ENCODE measurements at places on chromosomes 7 and 10.

- peak; percentile 17 for DNase-seq
These were observed 20.0 kb downstream of the XPNPEP1 start for GRCh38 chr10:109902992-109903947.

DNA sequence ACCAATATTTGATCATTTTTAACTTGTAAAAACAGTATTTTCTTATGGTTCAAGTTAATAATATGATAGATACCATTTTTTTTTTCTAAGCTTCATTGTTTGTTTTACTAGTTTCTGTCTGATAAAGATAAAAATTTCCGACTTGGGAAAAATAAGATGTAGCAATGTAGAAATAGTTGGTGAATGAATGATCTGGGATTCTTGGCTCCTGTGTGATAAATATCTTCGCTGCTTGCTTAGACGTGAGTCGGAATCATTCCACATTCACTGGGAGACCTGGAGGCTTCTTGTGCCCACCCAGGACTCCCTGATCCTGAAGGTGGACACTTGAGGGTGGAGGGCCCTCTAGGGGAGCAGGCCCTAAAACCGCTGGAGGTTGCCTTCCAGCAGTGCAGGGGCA lies 47.9 kb downstream of the EXOC4 start:
- no peak for DNase-seq

DNA sequence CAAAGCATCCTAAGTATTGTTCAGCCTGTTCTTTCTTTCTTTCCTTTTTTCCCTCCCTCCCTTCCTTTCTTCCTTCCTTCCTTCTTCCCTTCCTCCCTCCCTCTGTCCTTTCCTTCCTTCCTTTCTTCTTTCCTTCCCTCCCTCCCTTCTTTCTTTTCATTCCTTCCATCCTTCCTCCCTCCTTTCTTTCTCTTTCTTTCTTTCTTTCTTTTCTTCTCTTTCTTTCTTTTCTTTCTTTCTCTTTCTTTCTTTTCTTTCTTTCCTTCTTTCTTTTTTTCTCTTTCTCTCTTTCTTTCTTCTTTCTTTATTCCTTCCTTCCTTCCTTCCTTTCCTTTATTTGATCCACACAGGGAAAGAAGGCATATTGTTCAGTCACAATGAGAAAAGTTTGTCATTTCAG lies 21.2 kb downstream of the PNLIP start:
- DNase-seq = no peak

DNA sequence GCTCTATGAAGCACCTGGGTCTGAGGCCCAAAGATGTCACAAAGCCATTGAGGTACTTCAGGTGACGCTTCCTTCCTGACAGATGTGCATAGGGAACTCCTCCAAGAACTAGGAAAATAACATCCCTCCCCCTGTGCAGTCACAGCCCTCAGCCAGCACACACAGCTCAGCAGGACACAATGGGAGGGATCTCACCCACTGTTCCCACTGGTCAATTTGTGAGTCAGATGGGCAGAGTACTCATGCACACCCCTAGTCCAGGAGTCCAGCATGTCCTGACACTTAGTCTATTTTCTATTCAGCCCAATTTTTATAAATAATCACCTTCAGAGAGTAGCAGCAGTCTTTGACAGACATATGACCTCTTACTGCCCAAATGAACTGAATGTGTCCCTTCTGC lies 60.7 kb upstream of the PFKP start:
- DNase-seq = no peak

DNA sequence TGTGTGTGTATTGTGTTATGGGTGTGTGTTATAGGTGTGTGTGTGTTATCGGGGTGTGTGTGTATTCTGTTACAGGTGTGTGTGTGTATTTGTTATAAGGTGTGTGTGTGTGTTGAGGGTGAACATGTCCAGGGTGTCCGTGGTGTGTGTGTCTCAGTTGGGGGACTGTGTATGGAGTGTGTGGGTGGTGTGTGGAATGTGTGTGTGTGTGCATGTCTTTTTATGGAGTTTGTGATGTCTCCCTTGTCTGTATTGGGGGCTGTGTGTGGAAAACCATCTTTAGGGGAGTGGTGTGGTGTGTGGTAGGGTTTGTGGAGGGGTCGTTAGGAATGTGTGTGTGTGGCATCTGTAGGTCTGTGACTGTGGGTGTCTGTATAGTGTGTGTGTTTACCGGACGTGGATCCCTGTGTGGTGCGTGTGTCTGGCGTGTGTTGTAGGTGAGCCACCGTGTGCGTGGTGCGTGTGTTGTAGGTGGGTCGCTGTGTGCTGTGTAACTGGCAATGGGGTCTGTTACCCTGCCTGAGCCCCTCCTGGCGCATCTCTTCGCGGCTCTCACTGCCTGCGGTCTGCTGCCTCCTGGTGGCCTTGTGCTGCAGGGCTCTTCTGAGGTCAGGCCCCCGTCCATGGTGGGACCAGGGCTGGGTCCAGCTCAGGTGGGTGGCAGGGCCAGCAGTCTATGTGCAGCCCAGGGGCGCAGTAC lies 61.7 kb downstream of the PALD1 start:
- no peak for DNase-seq

DNA sequence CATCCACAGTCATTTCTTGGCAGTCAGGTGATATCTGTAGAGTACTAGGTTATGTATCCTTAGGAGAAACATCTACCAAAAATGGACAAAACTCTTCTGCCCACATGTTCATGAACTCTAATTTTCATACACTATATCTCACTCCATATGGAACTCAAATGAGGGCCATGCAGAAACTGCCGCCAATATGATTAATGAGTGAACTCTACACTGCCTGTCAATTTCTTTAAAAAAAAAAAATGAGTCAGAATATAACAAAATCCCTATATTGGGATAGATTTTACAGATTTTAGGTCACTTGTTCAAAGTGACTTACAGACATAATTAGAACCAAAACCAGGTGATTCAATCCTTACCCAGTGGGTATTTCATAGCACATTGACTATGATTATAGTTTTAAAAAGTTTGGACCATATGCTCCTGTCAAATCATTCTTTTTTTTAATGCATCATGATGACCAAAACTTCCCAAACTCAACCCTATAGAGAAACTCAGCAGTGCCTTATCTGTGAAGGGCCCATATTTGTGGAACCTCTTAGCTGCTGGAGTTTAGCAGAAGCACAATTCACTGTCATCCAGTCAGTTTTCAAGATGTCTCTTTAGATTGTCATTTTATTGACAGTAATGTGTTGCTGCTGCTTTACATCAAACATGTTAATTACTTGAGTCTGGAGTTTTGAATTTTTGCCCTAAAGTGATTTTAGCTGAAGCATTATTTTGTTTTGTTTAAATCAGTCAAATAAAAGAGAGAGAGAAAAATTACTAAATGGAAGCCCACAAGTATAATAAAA lies 11.1 kb downstream of the LRRN3 start:
- no peak for DNase-seq

DNA sequence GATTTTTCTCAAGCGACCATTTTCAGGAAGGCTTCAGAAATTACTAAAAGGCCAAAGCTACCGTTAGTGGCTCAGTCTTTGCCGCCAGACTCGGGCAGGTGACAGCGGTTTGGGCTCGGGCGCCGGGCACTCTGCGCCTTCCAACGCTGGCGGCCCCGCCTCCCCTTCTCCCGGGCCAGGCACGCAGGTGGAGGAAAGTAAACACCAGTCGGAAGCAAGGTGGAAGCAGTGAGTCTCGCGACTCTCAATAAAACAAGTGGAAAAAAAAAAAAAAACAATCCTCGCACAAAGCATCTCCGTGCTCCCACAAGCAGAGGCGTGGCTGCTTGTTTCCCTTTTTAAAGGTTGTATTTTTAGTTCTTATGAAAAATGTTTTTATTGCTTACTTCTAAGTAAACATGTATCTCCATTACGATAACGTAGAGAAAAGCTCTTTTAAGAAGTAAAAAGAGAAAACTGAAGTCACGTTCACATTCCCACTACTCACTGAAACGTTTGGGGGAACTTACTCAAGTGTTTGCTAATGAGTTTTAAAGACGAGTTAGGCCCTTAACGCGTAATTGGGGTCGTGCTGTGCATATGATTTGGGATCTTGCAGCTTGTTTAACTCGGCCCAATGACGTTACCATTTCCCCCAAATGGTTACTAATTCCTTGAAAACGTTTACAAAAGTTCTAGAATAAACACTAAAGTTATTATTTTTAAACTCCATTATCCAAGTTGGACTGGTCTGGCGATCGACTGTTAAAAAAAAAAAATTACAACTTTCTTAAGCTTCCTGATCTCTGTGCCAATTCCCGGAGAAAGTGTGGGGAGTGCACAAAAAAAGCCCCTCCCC lies 864 bp downstream of the CDCA7L start:
- DNase-seq = no peak

GRCh38 chr10:119323085-119324016 lies 116.0 kb downstream of the GRK5 start:
- no peak for DNase-seq

- no peak for DNase-seq
These were observed 176.1 kb downstream of the SH3PXD2A start for GRCh38 chr10:103679096-103679790.

- peak; percentile 23 for DNase-seq
These were observed 122.7 kb downstream of the TRRAP start for GRCh38 chr7:99000904-99001465.

- no peak for DNase-seq
These were observed 44.3 kb upstream of the PRKCQ start for GRCh38 chr10:6624392-6624791.

- no peak for DNase-seq
These were observed 20.2 kb upstream of the HPS1 start for GRCh38 chr10:98466861-98467505.

GRCh38 chr7:29609162-29610037 lies 45.8 kb downstream of the PRR15 start:
- DNase-seq = peak; percentile 73

DNA sequence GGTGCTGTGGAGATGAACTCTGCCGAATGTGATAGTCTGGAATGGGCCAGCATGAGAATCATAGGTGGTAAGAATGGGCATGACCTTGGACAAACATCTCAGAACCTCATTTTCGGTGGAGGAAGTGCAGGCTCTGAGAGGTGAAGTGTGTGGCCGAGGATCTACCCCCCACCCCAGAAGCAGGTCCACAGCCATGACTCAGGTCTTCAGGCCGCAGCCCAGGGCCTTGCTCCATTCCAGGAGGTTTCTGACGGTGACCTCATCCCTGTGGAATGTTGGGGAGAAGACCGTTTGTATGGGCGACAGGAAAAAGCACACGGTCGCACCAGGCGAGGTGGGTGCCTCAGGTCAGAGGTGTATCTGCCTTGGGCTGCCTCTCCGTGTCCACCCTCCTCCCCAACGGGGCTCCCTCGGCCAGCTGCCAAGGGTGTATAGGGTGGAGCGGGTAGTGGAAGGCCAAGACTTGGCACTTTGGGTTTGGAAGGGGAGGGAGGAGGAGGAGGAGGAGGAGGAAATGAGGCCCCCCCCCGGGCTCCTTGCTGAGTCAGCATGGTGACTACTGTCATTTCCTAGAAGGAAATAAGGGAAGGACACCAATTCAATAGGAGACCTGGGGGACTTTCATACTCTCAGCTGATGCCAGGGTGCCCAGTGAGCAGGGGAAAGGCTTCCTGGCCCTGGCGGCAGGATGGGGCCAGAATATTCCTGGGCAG lies 168.0 kb upstream of the RHEB start:
- DNase-seq = peak; percentile 99

DNA sequence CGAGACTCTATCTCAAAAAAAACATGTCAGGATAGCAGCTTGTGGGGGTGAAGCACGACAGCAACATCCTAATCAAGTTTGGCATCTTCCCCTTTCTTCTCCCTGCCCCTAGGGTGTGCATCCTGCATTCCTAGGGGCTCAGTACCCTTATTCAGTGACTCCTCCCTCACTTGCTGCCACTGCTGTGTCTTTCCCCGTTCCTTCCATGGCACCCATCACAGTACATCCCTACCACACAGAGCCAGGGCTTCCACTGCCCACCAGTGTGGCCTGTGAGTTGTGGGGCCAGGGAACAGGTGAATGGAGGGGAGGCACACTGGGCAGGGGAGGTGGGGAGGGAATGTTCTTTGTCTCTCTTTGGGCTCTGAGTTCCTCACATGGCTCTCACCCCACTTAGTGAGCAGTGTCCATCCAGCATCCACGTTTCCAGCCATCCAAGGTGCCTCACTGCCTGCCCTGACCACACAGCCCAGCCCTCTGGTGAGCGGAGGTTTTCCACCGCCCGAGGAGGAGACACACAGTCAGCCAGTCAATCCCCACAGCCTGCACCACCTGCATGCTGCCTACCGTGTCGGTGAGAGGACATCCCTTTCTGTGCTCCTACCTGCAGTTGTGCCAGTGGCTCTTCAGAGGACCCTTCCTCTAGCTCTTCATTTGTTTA lies 11.4 kb downstream of the NDST2 start:
- no peak for DNase-seq

GRCh38 chr7:157396316-157397035 lies 59.7 kb downstream of the DNAJB6 start:
- DNase-seq = no peak

GRCh38 chr7:69518705-69519077 lies 79.6 kb upstream of the AUTS2 start:
- DNase-seq = no peak

DNA sequence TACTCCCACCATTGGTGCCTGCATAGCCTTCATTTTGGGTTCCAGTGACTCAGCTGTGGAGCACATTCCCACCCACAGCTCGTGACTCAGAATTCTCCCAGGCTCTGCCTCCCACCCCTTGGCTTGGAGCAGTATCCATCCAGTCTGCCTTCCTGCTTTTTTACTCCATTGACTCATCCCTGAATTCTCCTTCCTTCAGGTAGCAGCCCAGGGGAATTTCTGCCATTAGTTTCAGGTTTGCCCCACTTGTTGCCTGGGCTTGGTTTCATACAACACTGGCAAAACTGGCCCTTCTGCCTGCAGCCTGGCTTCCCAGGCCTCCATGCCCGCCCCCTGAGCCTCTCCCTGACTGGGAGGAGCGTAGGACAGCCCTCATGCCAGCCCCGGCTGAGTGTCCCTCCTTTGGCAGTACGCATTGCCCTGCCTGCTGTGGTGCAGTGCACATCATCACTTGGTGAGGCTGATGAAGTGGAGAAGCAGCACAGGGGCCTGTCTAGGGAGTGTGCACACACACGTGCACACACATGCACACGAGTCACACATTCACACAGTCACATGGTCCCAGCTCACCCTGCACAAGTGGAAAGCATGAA lies 55.0 kb downstream of the SNX10 start:
- DNase-seq = peak; percentile 14

DNA sequence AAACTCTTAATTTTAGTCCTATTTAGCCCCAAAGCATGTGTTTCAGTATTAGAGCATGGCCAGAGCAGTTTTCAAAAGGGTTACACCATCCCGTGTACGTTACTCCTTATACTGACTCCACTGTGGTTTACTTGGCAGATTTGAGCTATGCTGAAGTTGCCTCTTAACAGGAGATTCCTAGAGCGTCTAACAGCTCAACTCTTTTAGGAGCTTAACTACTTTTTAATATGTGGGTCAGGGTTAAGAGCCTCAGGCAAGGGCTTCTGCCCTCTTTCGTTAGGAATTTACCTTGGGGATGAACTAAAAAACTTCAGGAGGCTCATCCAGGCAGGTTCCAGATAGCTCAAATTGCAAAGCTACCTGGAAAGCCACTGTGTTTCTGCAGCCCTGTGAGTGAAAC lies 674.8 kb upstream of the C7orf33 start:
- DNase-seq = no peak

GRCh38 chr10:88680958-88681357 lies 16.7 kb downstream of the LIPF start:
- DNase-seq = no peak

- DNase-seq = no peak
These were observed 6.0 kb downstream of the TFPI2 start for GRCh38 chr7:93884541-93884940.

All from fibroblast of skin of right biceps (primary cell).